Substantia nigra (tissue), 51 donors: ENCODE measurements at places on chromosomes 7 and 10.

- no peak for DNase-seq
Measured at GRCh38 chr7:94375691-94376090, 19.0 kb upstream of the COL1A2 start.

- no peak for DNase-seq
Measured at GRCh38 chr10:94193466-94193924, 169.2 kb downstream of the NOC3L start.

DNA sequence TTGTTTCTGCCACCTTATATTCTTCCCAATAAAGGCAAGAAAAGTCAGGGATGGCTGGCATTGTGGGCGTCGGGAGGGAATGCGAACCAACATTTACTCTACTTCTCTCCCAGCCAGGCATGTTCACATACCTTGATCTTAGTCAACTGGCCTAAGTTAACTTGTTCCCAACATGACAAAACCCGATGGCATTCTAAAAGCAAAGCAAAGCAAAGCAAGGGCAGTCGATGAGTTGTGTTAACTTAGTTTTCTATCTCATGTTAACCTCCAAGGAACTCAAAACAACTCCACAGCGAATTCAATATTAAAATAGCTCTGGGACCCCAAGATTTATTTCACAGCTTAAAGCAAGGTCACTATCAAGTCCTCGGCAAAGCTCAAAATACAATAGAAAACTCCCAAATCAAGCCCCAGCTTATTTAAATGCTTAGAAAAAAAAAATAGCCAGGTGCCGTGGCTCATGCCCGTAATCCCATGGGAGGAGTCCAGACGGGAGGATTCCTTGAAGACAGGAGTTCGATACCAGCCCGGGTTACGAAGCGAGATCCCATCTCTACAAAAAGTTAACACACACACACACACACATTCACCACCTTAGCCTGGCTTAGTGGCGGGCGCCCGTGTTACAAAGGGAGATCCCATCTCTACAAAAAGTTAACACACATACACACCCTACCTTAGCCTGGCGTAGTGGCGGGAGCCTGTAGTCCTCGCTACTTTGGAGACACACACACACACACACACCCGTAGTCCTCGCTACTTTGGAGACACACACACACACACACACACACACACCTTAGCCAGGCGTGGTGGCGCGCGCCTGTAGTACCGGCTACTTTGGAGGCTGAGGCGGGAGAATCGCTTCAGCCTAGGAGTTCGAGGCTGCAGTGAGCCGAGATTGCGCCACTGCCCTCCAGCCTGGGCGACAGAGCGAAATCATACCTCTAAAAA is 901 bp upstream of the CCNY start:
- DNase-seq, result no peak

- no peak for DNase-seq
Measured at GRCh38 chr10:104735036-104735756, 94.1 kb downstream of the SORCS3 start.

DNA sequence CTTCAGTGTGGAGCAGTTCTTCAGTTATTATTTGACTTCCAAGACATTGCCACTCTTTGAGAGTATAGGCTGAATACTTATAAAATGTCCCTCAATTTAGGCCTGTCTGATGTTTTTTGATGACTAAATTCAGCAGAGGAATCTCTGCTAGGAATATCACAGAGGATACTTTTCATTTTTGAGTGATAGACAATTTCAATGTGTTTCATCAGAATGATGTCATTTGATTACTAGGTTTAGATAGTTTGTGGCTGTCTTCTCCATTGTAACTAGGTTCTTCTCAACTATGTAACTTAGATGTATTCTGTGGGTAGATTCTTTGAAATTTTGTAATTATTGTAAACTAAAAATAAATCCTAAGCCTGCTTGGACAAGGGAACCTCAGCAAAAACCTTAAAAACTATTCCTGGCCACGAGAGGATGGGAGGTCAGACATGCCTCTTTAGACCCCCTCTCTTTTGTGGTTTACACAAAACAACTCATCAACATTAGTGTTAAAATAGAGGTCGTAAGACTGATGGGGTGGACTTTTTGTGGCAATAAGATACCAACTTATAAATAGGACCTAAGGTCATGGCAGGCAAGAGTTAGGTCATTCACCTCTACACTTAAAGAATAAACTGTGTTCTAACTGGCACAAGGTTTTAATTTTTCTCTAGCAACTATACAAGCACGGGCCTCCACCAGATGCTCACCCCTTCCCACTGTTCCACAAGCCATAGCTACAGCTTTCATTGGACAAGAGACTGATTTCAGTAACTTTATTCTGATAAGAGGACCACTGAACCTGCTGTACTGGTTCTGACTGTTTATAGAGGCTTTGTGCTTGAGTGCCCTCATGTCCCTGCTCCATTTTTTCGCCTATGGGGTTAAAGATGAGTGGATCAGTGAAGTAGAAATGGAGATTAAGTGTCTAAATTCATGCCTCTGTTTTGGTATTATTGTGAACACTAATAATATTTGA is 33.7 kb downstream of the CYP2C8 start:
- DNase-seq, result no peak
